ENCODE measurements at places on chromosomes 16 and 17.
A peak's percentile ranks its signal among the peaks of the same experiment; 100 is the strongest.

DNA sequence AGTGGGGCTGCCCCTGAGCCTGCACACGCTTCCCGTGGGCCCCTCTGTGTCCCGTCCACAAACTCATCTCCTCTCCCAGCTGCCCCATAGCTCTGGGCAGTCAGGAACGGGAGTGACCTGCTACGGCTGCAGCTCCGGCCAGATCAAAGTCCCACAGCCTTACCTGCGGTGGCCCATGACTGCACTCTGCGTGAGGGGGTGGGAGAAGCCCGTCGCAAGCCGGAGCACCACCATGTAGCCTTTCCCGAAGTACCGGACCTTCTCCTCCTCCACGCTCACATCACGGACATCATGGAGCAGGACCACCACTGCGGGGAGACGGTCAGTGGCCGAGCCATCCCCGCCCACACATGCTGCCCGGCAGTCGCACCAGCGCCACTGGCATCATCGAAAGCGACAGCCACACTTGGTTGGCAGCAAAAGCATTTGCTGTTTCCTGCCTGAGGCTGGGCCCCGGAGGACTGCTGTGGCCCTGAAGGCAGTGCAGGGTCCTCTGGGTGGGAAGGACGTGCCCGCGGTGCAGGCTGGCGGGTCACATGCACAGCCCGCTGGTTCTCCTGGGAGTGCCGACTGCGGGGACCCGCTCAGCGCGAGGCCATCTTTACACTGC, 6.2 kb downstream of the CYBC1 start:
- DNase-seq = no peak

GRCh38 chr16:86761111-86762031, 183.0 kb downstream of the FOXL1 start:
- peak; percentile 23 for DNase-seq

- DNase-seq = no peak
These were observed 36.6 kb upstream of the EMP2 start for GRCh38 chr16:10616756-10617640.

DNA sequence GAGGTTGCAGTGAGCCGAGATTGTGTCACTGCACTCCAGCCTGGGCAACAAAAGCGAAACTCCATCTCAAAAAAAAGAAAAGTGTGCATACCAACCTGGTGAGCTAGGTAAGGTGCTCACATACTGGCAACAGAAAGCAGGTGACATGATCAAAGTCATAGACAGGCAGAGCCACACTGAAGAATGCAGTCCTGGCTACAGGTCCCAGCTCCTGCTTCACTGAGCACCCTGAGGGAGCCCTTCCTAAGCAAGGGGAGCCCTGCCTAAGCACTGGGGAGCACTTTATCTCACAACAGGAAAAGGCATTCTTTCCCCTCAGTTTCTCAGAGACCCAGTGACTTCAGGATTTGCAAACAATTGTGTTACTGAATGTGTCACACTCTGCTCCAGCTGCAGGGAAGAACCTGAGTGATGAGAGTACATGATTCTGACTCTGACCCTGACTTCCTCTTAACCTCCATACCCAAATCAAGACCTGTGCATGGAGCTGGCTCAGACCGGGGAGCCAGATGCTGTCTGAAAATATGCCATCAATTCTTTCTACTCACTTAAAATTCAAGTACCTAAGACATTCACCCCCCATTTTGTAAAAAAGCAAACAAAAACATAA, 40.5 kb downstream of the ANKRD11 start:
- no peak for DNase-seq

GRCh38 chr16:66609139-66609510, 4.6 kb downstream of the CMTM3 start:
- no peak for DNase-seq

- no peak for DNase-seq
These were observed 56.4 kb downstream of the MGAT5B start for GRCh38 chr17:76924345-76925342.

GRCh38 chr17:81579821-81580321, 27.7 kb upstream of the FAAP100 start:
- no peak for DNase-seq

DNA sequence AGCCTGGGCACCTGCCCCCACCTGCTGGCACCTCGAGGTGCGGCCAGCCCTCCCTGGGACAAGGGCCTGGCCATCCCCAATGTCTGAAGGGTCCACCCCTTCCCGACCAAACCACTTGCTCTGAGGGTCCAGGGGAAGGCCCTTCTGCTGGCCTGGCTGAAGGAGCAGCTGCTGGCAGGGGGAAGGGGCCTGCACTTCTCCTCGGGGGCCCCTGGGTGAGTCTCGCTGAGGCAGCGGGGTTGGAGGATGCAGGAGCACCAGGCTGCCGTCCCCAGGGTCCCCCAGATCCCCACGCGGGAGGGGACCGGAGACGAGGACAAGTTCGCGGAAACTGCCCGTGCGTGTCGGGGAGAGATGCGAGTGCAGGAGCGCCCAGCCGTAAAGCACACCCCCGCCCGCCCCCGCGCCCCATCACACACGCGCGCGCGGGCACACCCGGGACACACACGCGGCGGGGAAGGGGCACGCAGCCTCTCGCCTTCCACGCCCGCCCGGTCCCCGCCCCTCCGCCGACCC, 725 bp upstream of the CACNA1H start:
- DNase-seq = peak; percentile 19

DNA sequence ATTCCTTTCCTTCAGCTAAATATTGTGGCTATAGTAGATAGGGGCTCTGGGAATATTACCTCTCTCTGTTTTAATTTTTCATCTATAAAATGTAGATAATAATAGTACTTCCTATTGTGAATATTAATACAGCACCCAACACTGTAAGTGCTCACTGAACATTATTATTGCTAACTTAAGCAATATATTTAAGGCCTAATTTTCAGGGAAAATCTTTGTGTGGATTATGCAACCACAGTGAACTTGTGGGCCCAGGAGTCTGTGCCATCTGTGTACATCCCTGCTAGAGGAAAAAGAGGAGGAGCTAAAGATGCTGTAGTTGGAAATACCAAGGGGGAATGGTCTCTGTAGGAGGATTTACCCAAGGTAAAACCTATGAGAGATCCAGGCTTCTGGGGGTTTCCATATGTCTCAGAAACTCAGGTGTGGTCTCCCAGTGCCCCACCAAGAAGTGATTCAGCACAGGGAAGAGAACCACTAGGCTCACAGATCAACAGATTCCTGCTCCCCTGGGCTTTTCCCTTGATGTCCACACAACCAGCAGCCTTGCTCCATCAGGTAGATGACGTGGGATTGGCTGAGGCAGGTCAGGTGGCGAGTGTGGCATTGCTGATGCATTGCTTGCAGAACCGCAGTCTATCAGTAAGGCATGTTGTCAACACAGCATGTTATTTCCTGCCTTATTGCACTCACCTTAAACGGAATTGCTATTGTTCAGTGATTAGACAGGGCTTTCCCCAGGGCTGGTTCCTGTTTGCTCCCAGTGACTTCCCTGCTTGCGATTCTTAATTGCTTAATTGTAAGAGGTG, 1.6 kb upstream of the N4BP1 start:
- DNase-seq = peak; percentile 79

GRCh38 chr17:44920565-44920940, 5.3 kb upstream of the GFAP start:
- no peak for DNase-seq

Data from CD8-positive, alpha-beta memory T cell (primary cell).